Germinal center (tissue), 1 donor: ENCODE measurements at places on chromosomes 6 and 20.

GRCh38 chr6:21521276-21521675, 72.3 kb upstream of the SOX4 start:
- no peak for DNase-seq

- DNase-seq, result no peak
Measured at GRCh38 chr6:52139985-52140680, 46.0 kb upstream of the IL17A start.

DNA sequence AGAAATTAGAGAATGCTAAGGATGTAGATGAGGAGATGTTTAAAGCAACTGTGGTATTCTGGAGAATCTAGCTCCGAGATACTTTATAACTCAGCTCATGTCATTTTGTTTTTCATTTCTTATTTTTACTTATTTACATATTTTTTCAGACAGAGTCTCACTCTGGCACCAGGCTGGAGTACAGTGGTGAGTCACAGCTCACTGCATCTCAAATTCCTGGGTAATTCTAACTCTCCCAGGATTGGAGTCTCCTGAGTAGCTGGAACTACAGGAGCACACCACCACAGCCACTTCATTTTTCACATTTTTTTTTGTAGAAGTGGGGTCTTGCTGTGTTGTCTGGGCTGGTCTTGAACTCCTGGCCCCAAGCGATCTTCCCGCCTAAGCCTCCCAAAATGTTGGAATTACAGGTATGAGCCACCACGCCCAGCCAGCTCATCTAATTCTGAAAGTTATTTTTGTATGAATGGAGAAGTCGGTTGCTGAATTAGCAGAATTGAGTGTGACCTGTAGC, 94.3 kb upstream of the FAM8A1 start:
- no peak for DNase-seq

- DNase-seq, result no peak
Measured at GRCh38 chr6:127484212-127484863, 25.1 kb upstream of the KIAA0408 start.

- DNase-seq, result no peak
Measured at GRCh38 chr6:145749632-145750031, 14.3 kb upstream of the EPM2A start.
